ENCODE measurements at places on chromosomes 5 and 9.

DNA sequence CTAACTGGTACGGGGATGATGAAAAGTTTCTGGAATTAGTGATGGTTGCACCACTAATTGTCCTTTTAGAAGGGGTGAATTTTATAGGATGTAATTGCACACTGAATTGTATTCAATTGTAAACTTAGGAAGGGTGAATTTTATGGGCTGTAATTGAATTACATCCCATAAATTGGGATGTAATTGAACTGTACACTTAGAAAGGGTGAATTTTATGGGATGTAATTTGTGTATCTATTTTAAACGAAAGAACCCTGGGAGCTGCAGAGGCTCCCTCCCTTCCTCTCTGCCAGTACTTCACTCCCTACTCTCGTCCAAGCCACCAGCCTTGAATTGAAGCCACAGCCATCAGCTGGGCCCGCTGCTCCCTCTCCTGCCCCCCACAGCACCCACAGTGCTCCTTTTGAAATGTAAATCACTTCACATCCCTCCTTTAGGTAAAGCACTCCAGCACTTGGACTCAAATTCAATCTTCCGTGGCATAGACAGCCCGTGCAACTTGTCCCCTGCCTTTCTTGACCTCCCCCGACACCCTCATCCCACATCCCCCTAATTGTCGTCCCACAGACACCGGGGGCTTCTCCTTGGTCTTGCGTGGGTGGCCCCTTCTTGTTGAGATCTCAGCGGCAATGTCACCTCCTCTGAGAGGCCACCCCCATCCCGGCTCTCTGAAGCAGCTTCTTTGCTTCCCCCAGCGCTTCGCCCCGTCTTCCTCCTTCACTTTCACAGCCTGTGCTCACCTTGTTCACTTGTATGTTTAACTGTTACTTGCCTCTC is 84.2 kb upstream of the HRH2 start:
- no peak for DNase-seq

- no peak for DNase-seq
Observed at GRCh38 chr5:76379316-76379715, 23.8 kb upstream of the IQGAP2 start.

DNA sequence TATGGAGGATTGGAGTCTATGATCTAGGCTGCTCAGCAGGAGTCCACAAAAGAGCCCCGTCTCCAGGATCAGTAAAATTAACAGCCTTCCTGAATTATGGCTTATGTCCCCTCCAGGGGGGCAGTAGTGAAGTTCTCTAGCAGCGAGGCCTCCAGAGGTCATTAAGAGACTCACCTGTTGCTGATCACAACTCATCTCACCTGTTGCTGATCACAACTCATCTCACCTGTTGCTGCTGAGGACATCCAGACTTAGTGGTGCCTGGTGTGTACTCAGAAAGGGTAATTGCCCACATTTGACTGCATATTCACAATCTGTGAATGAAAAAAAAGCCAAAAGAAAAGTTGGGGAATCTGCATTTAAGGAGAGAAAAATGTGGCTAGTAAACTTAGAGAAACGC is 129.5 kb downstream of the SMARCA2 start:
- DNase-seq, result no peak

GRCh38 chr9:98958271-98958984 is 14.7 kb downstream of the COL15A1 start:
- peak; percentile 99 for DNase-seq

DNA sequence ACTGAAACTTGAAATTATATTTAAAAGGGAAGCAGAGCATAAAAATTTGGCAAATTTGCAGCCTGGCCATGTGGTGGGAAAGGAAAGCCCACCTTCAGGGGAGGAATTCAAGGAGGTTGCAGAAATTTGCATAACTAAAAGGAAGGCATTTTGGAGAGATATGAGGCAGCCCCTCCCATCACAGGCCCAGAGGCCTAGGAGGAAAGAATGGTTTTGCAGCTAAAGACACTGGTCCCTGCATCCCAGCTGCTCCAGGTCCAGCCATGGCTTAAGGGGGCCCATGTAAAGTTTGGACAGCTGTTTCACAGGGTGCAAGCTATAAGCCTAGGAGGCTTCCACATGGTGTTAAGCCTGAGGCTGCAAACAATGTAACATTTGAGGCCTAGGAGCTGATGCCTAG is 212.5 kb downstream of the NNT start:
- DNase-seq, result no peak

GRCh38 chr5:6820851-6821479 is 107.7 kb downstream of the TENT4A start:
- peak; percentile 24 for DNase-seq

DNA sequence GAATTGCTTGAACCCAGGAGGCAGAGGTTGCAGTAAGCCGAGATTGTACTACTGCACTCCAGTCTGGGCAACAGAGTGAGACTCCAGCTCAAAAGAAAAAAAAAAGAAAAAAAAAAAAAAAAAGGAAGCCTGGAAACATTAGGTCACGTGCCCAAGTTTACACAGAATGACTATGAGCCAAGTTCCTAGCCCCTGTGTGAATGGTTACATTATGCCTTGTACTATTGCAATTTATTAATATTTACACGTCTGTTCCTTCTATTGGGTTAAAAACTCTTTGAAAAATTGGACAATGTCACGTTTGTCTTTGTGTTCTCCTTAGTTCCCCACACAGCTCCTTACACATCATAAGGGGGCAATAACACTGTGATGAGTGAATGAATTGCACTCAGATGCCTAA is 33.5 kb upstream of the SLC28A3 start:
- no peak for DNase-seq

- DNase-seq, result no peak
Observed at GRCh38 chr9:33146298-33146697, 20.8 kb downstream of the B4GALT1 start.

GRCh38 chr9:98229090-98229395 is 26.4 kb downstream of the TBC1D2 start:
- DNase-seq, result no peak

GRCh38 chr5:156706631-156707030 is 143.5 kb upstream of the PPP1R2B start:
- no peak for DNase-seq

- DNase-seq, result no peak
Observed at GRCh38 chr9:135584934-135585333, 23.4 kb downstream of the PAEP start.

DNA sequence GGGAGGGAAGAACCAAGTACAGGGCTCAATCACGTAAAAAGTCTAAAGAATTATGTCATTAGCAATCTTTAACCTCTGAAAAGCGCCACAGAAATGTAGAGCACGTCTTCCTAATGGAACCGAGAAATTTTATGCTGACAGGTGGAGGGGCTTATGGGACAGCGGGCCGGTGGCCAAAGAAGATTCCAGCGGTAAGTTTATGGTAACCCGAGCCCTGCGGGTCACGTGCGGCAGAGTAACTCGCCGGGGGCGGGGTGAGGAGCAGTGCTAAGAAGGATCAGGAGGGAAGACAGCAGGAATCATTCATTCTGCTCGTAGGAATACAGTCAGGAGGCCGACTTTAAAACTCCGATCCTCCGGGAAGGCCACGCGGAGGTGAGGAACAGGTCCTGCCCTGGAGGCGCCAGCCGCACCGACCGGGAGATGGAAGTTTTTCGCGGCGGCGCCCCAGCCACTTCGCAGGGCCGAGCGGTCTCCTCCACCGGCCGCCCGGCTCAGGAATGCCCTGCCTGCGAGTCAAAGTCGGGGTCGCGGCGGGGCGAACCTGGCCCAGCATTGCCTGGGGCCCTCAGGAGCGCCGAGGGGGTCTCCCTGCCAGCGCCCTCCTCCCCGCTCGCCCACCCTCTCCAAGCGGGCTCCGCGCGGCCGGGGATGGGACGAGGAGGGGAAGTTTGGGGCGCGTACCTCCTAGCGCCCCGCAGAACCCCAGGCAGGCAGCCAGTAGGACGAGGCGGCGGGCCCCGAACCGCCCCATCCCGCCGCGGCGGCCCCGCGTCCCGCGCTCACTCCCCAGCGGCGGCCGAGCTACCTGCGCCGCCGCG is 101.8 kb downstream of the ESM1 start:
- DNase-seq, result peak; percentile 89

GRCh38 chr5:32496104-32496503 is 51.6 kb upstream of the ZFR start:
- DNase-seq, result no peak

DNA sequence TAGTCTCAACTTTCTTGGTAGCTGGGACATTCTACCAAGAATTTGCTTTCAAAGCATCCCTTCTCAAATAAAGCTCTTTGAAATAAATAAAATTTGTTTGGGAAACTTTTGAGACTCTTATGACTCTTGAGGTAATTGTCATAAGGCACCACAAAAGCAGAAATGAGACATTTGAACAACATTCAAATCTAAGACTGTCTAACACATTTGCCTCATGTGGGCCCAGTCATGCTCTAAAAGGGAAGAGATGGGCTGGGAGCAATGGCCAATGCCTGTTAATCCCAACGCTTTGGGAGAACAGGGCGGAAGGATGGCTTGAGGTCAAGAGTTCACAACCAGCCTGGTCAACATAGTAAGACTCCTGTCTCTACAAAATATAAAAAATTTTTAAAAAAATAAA is 26.4 kb downstream of the SLC31A2 start:
- DNase-seq, result no peak

DNA sequence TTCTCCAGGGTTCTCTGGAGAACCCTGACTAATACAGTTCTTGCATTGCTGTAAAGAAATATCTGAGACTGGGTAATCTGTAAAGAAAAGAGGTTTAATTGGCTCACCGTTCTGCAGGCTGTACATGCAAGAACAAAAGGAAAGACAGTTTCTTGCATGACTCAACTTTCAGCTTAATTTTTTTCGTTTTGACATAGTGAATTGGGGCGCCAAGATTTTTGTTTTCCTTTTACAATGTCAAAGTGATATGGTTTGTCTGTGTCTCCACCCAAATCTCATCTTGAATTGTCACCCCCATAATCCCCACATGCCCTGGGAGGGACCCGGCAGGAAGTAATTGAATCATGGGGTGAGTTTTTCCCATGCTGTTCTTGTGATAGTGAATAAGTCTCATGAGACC is 11.8 kb upstream of the CRHBP start:
- DNase-seq, result peak; percentile 4

GRCh38 chr5:96463091-96463490 is 30.0 kb upstream of the PCSK1 start:
- DNase-seq, result peak; percentile 3

DNA sequence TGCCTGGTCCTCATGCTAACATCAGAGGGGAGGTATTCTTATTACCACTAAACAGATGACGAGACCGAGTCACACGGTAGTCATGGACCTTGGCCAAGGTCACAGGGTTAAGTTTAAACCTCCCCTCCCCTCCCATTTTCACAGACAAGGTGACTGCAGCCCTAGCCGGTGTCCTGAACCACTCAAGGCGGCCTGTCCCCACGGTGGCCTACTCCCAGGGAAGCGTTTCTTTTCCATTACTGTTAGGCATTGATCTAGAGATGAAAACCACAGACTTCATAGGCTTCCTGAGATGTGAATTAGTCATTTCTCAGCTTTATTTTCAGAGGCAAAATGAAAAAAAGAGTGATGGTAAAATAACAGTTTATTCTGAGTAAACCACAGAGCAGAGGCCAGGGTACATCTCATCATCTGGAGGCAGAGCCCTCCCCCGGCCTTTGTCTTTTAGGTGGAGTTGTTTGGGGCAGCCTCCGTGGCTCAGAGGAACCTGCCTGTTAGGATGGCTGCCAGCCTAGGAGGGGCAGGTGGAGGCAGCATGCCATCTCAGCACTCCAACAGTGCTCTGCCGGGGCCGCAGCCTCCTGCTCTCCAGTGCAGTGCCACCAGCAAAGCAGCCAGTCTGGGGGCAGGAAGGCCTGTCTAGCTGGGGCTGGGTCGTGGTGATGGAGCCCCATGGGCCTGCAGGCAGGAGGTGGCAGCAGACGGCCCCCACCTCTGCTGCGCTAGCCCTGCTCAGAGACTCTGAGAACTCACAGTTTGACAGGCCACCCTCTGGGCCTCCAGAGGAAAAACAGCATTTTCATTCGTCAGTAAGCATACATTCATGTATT is 71.2 kb downstream of the RAPGEF1 start:
- DNase-seq, result peak; percentile 84
